ENCODE measurements at places on chromosomes 7 and 10.

GRCh38 chr7:20577441-20578071 lies 37.9 kb upstream of the ABCB5 start:
- DNase-seq, result no peak

DNA sequence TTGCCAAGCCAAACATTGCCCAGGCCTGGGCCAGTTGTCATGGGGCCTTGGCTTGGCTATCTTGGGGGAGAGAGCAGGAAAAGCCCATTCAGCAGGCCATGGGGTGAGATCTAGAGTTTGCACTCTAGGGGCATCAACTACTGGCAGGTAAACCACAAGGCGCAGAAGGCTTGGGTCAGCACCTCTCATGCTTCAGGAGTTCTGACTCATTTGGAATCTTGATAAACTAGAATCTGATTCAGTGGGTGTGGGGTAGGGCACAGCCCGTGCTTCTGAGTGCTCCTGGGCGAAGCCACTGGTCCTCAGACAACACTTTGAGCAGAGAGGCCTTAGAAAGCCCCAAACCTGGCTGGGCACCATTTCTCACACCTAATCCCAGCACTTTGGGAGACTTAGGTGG lies 81.1 kb downstream of the RGS10 start:
- DNase-seq, result no peak

DNA sequence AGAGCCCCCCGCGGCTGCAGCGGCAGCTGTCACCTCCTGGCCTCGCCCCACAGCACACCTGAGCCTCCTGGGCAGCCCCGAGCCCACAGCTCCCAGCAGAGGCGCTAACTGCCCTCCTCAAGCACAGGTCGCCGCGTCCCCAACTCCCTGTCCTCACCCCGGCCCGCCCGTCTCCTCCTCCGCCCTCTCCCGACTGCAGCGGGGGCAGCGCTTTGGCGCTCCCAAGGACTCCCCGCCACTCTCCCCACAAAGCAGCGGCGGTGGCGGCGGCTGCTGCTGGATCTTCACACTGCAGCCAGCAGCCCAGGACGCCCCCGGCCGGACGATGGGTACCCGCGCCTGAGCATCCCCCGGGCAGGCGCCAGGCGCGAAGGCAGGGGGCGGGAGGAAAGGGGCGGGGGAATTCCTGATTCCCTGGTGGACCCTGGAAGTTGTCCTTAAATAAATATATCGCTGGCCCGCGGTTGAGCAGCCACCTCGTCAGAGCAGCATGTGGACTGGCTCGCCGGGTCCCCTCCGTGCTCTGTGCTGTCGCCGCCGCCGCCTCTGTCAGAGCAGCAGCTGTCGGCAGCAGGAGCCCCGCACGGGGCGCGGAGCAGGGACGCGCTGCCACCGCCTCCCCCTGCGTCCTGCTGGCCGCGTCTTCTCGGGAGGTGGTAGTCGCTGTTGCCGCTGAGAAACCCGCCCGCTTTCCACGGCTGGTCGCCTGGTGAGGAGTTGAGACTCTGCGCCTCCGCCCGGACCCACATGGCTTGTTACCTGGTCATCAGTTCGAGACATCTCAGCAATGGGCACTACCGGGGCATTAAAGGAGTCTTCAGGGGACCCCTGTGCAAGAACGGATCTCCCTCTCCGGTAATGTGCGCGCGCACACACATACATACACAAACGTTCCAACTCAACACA lies at the start of gene ZNF804B:
ZNF804B (plus strand) TSS at position 471 of the 906 bp plus-strand sequence; CDS start at position 748, 277 bp downstream.
- no peak for DNase-seq

GRCh38 chr10:3472287-3473051 lies 299.9 kb upstream of the PITRM1 start:
- DNase-seq, result no peak

DNA sequence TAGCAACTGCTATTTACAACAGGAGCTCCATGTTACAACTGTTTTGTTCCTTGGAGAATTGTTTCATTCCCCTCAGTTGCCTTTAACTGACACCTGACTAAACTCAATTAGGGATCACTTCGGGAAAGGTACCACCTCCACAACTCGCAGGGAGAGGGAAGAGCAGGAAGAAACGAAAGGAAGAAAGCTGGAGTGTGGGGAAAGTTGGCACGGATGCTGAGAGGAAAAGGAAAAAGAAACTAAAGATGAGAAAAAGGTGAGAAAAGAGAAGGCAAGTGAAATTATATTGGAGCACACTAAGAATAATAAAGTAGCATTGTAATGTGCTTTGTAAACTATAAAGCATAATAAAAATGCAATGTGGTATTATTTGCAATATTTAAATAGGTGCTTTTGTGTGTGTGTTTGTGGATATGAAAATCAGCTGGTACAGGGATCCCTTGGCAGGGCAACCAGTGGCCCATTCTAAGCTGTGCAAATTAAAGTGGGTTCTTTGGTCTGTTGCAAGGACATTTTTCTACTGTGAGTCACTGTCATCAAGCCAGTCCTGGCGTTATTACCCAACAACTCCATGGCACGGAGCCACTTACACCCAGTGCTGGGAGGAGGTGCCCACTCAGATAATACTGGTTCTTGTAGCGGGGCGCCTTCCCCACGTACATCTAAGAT lies 45.9 kb downstream of the HIPK2 start:
- no peak for DNase-seq

DNA sequence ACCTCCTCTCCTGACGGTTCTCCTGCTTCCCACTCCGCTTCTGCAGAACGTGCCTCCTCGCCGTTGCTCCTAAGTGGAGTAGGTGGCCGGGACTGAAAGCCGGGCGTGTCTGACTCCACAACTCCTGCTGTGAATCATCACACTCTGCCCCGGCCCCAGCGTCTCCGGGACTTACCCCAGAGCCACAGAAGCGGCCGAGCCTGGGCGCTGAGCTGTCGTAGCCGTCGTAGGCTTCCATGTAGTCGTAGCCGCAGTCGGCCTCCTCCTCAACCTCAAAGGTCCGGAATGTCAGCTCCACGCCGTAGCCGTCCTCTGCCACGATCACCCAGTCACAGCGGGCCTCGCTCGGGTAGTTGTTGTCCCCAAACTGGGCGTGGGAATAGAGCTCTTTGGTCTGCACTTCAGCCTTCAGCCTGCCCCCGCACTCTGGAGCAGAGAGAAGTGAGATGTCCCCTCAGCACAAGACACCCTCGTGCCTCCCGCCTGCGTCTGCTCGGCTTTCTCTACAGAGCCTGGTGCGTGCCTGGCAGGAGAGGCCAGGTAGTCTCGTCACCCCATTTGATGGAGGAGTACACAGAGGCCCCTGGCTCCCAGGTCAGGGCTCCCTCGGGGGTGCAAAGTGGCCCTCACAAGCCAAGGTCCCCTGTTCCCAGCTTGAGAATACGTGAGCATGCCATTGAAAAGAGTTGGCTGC lies 11.2 kb upstream of the OPALIN start:
- no peak for DNase-seq

- DNase-seq, result no peak
These were observed 8.0 kb upstream of the SPOCK2 start for GRCh38 chr10:72096115-72097000.

DNA sequence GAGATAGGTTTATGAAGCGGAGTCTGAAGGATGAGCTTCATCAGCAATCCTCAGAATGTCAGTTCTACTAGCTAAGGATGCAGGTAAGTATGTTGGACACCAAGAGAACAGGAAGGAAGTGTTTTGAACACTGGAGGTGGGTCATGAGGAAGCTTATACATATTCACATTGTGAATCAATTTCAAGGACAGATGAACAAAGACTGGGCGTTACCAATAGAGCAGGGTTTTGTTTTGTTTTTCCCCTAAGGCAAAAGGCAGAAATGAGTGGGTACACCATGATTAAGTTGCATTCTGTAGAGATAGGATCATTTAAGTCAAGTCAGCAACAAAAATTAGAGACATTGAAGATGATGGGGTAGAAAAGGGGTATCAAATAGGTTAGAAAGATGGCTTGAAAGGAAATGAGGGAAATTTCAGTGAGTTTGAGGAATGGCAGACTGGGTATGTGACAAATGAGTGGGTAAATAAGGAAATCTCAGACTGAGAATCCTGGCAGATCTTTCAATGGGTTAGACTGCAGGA lies 51.7 kb downstream of the MEST start:
- DNase-seq, result no peak

GRCh38 chr7:55413442-55413841 lies 48.3 kb downstream of the LANCL2 start:
- DNase-seq, result no peak

GRCh38 chr10:63384675-63385074 lies 81.1 kb downstream of the JMJD1C start:
- no peak for DNase-seq

DNA sequence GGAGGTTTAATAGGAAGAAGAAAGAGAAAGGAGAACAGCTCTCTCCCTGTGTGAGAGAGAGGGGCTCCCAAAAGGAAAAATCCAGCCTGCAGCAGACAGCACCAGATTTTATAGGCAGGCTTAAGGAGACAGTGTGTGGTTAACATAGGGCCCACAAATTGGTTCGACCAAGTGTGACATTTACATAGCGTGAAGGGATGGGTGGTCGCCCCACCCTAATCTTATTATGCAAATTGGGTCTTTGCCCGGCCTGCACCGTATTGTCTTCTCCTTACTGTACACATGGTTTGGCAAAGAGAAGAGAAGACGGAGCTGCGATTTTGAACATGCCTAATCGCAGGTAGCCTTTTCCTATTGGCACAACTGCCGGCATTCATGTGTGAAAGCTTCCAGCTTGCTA lies 756.3 kb downstream of the NXPH1 start:
- DNase-seq, result no peak

GRCh38 chr7:32952876-32953275 lies 4.4 kb upstream of the FKBP9 start:
- DNase-seq, result no peak

DNA sequence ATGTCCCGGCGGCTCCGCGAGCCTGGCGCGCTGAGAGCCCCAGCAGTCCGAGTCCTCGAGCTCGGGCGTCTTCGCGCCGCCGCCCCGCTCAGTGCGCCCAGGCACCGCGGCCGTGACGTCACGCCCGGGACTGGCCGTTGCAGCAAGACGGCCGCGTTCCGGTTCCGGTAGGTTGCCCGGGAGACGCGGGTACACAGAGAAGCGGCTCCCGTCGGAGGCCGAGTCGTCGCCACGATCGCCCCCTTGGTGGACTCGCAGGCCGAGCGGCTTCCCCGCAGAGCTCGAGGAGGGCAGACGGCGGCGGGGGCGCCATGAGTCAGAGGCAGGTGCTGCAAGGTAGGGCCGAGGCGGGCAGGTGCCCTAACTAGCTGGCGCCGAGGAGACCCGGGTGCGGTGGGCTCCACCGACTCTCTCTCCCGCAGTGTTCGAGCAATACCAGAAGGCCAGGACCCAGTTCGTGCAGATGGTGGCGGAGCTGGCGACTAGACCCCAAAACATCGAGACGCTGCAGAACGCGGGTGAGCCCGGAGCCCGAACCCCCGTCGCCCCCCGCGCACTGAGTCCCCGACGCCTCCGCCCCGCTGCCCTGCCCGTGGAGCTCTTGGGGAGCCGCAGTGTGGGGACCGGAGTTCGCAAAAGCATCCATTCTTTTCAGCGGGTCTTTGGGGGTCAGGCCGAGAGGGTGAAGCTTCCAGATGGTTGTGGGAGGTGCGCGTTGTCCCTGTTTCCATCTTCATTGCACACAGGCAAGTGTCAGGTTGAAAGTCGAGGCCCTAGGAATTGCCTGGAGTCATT lies at the start of gene SPAG6:
SPAG6 (plus strand) TSS at position 196 of the 795 bp plus-strand sequence; CDS start at position 312, 116 bp downstream.
- no peak for DNase-seq

DNA sequence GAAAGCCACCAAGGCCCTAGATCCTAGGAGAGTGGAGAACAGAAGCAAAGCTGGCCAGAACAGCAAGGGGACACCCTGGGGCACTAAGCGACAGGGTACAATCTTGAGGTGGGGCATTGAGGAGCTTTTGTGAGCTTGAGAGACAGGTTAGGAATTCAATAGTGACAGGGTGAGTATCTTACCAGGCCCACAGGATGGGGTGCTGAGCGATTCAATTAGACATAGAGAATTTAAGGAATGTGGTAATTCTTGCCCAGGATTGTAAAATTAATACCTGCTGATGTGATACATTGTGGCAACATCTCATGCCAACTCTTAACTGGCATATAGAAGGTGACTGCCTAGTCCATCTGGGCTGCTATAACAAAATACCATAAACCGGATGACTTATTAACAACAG lies 14.0 kb downstream of the RBP3 start:
- DNase-seq, result no peak

DNA sequence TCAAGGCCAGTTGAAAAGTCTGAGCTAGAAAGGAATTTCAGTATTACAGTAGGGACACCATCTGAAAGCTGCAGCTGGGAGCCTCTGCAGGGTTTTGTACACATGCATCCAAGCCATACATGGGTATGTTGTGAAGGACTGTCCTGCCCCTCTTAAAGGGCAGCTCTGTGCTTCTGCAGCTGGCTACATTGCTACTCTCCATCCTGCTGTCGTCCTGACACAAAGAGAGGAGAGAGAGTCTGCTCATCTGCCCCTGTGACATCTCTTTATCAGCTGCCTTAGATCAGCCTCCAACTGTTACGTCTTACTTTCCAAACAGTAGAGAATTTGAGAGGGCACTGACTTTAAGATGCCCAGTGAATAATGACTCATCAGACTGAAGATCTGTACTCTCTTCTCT lies 602.7 kb downstream of the SORCS3 start:
- no peak for DNase-seq
